ENCODE measurements at places on chromosomes 7 and 10. TPM values are rescaled to one million over a fixed set of nuclear protein-coding genes. Genes with fewer than 3 reads are reported as not detected.

Gene TSPAN12
- not detected for total RNA-seq

Gene PAPOLB
- not detected for total RNA-seq

Gene HOXA10
- not detected for total RNA-seq

Gene LIPM
- not detected for total RNA-seq

Gene MSMB
- not detected for total RNA-seq

Gene CPXM2
- total RNA-seq = not detected

Gene LIPF
- total RNA-seq = not detected

Gene PLXDC2
- total RNA-seq = not detected

Gene CALHM3
- not detected for total RNA-seq

Gene VAX1
- not detected for total RNA-seq

Gene WIPF3
- not detected for total RNA-seq

Gene GPER1
- not detected for total RNA-seq

All from activated naive CD4-positive, alpha-beta T cell treated with anti-CD3 and anti-CD28 coated beads, Interleukin-2, amount 50 U/mL, for 72 hours (primary cell).